ENCODE measurements at places on chromosomes 1 and 21. TPM values are rescaled to one million over a fixed set of nuclear protein-coding genes. Genes with fewer than 3 reads are reported as not detected.

- DNase-seq, result no peak
Measured at GRCh38 chr1:9730096-9730901, 78.8 kb downstream of the PIK3CD start.

The ARTN gene
- total RNA-seq, result 1.4 TPM

The S100A12 gene
- 5.6 TPM for total RNA-seq

The CD84 gene
- 5.3 TPM for total RNA-seq

- no peak for DNase-seq
Measured at GRCh38 chr1:96515925-96516324, 205.7 kb upstream of the PTBP2 start.

The SHISAL2A gene
- not detected for total RNA-seq

The VPS26C gene
- total RNA-seq, result 47.3 TPM

The NDC1 gene
- 28.7 TPM for total RNA-seq

DNA sequence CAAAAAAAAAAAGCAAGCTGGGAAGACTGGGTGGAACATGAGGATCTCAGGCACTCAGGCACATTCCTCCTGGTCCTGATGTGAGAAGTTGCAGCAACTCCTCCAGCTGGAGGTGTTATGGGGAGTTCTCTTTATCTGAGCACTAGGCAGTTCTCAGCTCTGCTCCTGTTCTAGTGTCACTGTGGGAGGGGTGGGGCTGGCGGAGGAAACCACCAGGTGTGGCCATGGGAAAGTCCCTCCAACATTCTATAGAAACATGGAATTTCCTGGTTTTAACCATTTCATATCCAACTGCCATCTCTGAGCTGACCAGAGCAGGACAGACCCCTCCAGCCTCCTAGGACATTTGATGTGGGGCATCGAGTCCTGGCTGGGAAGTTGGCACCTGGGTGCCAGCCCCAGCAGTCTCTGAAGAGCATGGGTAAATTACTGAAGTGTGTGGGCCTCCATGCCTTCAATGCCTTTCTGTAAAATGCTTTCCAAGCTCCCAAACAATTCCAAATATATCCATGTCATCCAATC lies 804 bp upstream of the IKBKE start:
- no peak for DNase-seq

DNA sequence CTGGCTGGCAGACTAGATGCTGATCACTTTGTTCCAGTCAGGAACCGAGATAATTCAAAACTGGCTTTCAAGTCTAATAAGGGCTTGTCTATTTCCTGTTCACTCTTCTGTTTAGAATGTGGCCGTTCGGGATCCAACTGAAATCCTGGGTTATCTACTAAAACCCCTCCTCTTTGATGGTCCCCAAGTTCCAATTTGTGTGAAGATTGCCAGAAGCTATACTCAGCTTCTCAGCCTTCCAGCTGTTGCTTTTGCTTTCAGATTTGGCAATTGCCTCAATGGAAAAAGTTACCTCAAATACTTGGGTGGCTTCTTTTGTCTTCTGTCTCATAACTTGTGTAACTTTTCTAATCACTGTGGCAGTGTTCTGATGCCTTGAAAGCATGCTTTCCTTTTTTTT lies 43.7 kb downstream of the BTBD8 start:
- DNase-seq, result no peak

- DNase-seq, result peak; percentile 65
Measured at GRCh38 chr1:31576201-31576669, at the start of gene TINAGL1. TINAGL1 (plus strand) TSS chr1:31576515; CDS start chr1:31577149, 634 bp downstream.

DNA sequence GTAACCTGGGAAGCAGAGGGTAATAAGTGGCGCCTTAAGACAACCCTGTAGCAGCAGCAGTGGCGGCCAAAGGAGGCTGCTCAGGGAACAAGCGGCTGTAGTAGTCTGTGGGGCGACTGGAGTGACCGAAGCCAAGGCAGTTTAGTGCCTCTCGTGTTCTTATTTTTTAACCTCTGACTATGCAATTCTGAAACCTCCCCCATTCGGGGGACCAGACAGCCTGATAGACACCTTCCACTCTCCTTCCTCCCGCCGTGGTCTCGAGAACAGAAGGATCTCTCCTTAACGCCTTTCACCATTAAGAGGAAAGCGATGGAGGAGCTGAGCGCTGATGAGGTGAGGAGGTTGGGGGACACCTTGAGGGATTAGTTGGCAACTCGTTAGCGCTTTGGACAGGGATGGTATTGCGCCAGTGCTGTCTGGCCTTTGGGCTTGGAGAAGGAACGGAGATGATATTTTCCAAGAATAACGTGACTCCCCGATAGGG lies 644 bp downstream of the UBE4B start:
- DNase-seq, result no peak

The LIN28A gene
- not detected for total RNA-seq

The CAMK1G gene
- 0.95 TPM for total RNA-seq

DNA sequence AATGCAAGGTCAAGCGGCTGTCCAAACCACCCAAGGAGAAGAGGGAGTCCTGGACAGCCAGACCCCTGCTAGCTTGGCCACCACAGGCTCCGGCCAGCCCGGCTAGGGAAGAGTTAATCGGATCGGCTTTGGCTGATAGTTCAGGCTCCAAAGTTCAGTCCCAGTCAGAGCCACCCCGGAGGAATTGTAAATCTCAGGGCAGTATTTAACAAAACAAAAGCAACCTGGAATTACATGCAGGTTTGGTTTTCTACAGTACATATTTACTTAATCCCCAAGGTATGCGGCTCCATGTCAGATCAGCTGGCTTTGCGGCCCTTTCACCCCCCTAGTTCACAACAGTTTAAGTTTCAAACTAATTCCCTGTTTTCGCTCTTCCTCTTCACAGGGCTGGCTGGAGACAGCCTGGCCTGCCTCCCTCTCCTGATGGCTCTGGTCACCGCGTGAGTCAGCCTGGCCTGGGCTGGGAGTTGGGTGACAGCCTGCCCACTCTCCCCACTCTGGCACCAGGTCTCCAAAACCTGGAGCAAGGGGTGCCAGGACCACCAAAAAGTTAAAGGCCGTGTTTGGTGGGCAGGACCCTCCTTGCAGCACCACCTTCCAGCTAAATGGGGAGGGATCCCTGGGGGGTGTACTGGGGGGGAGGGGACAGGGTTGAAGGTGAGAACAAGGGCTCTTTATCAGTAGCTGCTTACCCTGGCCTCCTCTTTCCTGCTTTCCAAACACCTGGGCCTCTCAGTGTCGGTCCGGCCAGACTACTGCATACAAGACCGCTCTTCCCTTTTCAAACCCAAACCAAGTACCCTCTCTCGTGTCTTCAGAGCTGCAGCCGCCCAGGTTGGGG lies 1.9 kb downstream of the DHRS3 start:
- no peak for DNase-seq

The GBP5 gene
- 0.95 TPM for total RNA-seq

The CD34 gene
- total RNA-seq, result 42.5 TPM

GRCh38 chr1:18725231-18725895 lies 94.7 kb downstream of the PAX7 start:
- no peak for DNase-seq

The PLEKHN1 gene
- 1.1 TPM for total RNA-seq

DNA sequence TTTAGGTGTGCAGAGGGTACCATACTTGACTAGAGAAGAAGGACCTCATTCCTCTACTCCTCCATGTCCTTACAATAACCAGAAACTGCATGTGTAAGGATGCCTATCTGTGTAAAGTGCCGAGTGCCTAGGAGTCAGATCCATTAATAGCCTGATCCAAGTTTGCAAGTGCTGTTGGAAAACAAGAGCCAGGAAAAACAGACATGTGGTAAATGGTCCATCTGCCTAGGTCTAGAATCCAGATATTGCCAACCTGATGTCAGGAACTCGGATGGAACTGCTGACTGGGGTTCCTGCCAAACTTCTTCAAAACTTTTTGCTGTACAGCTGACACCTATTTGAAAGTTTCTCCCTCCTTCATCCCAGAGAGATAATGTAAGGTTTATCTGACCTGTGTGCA lies 239.4 kb upstream of the CAMK1G start:
- no peak for DNase-seq

The SLC30A10 gene
- 1.4 TPM for total RNA-seq

DNA sequence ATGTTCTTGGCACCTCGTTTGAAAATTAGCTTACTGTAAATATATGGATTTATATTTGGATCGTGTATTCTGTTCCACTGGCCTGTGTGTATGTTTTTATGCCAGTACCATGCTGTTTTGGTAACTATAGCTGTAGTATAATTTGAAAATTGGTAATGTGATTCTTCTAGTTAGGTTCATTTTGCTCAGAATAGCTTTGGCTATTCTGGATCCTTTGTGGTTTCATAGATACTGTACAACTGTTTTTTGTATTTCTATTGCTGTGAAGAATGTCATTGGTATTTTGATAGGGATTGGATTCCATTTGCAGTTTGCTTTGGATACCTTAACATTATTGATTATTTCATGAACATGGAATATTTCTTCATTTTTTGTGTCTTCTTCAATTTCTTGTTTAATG lies 490.2 kb downstream of the BRINP3 start:
- DNase-seq, result no peak

- DNase-seq, result no peak
Measured at GRCh38 chr1:30366911-30367310, 356.5 kb downstream of the MATN1 start.

DNA sequence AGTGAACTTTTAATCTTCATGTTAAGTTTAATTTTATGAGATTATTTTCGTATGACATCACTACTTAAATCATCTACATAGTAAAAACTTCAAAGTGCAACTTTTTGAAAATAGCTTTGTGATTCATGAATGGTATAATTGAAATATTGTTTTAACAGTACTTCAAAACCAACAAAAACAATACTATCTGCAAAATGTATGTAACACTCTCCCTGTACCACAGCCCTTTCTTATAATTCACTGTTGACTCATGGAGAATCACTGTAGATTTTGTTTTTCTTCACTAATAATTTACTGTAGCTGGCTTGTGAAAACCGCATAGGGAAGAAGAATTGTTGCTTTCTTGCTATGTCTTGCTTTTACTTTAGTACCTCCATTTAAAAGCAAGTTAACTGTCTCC lies 301.4 kb upstream of the ADAMTS5 start:
- no peak for DNase-seq

GRCh38 chr1:2193514-2194281 lies 874 bp downstream of the FAAP20 start:
- no peak for DNase-seq

DNA sequence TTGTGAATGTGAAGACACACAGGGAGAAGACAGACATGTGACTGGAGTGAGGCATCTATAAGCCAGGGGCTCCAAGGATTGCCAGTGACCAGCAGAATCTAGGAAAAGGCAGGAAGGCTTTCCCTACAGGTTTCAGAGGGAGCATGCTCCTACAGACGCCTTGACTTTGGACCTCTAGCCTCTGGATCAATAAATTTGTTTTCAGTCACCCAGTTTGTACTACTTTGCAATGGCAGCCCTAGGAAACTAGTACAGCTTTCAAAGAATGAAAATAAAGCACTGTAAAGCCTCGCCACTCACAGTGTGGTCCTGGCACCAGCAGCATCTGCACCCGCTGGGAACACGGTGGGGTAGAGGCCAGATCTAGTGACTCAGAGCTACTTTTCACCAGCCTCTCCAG lies 510.0 kb downstream of the LTN1 start:
- no peak for DNase-seq

The OR2T29 gene
- total RNA-seq, result not detected

The TDRD10 gene
- 1.4 TPM for total RNA-seq
